ENCODE measurements at places on chromosomes 16 and 17. TPM values are rescaled to one million over a fixed set of nuclear protein-coding genes. Genes with fewer than 3 reads are reported as not detected.

The PRR11 gene
- 9.8 TPM for total RNA-seq

The SCNN1G gene
- total RNA-seq = 5.4 TPM

- peak overlapping the region; percentile 75 for H3K27ac ChIP-seq
- DNase-seq = peak; percentile 82
- peaks cover 54% of the 10 kb centered on the region for H3K4me1 ChIP-seq
Measured at GRCh38 chr17:8016632-8017424, 14.4 kb downstream of the GUCY2D start.

DNA sequence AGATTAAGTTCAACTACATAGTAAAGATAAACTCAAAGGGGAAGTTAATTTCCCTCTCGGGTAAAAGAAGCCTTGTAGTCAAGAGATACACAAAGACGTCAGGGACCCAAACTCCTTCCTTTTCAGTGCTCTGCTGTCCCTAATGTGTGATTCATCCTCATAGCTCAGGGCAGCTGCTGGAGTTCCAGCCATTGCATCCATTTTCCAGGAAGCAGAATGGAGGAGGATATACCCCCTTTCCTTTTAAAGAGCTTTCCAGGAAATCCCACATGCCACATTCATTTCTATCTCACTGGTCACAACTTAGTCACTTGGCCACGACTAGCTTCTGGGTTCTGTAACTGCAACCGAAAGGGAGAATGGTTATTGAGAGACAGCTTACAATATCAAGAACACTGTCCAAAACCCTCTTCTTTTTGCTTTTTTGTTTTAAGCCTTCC, 95.3 kb downstream of the SOCS1 start:
- H3K27me3 ChIP-seq = no peaks in the 10 kb centered on the region
- no peak overlapping the region for H3K27ac ChIP-seq
- DNase-seq = no peak

DNA sequence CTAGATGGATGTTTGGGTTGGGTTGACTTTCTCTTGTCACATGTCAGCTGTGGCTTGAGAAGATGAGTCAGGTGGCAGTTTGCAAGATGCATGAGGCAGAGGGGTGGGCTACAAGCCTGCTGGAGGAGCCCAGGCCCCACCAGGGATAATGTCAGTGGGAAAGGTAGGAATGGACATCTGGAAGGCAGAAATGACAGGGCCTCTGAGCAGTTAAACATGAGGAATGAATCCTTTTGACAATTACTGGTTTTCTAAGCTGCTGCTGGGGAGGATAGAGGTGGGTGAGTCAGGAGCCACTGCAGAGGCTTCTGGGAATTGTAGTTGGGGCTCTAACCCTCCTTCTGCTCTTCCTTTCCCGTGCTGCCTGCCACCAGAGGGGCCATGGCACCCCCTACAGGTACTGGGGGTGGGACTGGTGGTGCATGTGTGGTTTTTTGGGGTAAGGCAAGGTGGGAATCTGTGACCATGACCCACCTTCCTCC, 15.7 kb downstream of the SLC52A1 start:
- H3K4me1 ChIP-seq = no peaks in the 10 kb centered on the region
- no peak for DNase-seq
- no peak overlapping the region for H3K27ac ChIP-seq
- no peak overlapping the region for H3K4me3 ChIP-seq
- no peaks in the 10 kb centered on the region for H3K36me3 ChIP-seq
